Upper lobe of right lung (tissue), 1 donor: ENCODE measurements at places on chromosomes 5 and 9.

GRCh38 chr5:169934990-169935389 is 45.3 kb downstream of the INSYN2B start:
- no peak for DNase-seq

GRCh38 chr5:42274913-42275312 is 148.3 kb upstream of the GHR start:
- DNase-seq, result no peak

GRCh38 chr5:123044926-123045617 is 8.5 kb upstream of the PPIC start:
- DNase-seq, result no peak

- no peak for DNase-seq
These were observed 589.2 kb upstream of the KLF4 start for GRCh38 chr9:108078811-108079210.

- DNase-seq, result no peak
These were observed 44.0 kb downstream of the FREM1 start for GRCh38 chr9:14866200-14866749.

DNA sequence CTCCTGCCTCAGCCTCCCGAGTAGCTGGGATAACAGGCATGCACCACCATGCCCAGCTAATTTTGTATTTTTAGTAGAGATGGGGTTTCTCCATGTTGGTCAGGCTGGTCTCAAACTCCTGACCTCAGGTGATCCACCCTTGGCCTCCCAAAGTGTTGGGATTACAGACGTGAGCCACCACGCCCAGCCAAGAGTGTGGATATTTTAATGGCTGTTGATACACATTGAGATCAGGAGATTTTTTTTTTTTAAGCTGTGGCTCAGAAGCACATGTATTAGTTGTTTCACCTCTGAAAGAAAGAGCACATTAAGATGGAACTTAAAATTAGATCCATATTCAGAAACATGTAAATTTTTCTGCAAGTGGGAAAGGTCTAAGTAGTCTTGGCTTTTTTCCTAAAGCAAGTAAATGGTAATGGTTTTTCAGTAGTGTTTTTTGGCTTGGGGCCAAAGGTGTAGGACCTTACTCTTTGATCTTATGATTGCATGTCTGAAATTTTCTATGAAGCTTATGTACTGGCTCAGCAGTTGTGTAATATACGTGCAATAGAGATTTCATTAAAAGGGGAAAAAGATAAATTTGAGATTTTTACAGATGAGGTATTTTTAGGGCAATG is 9.9 kb downstream of the RBM27 start:
- no peak for DNase-seq

- no peak for DNase-seq
These were observed 21.3 kb downstream of the CCDC69 start for GRCh38 chr5:151202381-151203139.
